ENCODE measurements at places on chromosomes 4 and X.

GRCh38 chr4:6986072-6986780 is 56.9 kb upstream of the TADA2B start:
- DNase-seq: no peak

GRCh38 chr4:179750374-179750773 is 2308.1 kb upstream of the AGA start:
- no peak for DNase-seq

DNA sequence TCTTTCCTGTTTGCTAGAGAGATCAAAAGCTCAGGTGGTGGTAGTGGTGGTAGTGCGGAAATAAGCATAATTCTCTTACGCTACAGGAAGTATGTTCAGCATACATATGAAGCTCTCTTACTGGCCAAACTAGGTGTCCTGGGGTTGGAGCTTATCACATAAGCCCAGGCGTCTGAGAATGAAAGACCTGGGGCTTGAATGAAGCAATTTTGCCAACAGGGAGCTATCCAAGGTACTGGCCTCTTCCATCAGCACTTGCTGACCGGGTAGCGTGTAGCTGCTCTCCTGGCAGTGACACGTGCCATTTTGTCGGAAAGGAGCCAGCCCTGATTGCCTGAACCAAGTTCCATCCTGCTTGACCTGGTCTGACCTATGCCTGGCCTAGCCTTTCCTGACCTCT is 65.9 kb upstream of the HPF1 start:
- no peak for DNase-seq

GRCh38 chr4:161320377-161320776 is 843.4 kb downstream of the FSTL5 start:
- no peak for DNase-seq

All from pulmonary artery endothelial cell (primary cell).